ENCODE measurements at places on chromosomes 12 and 14.

DNA sequence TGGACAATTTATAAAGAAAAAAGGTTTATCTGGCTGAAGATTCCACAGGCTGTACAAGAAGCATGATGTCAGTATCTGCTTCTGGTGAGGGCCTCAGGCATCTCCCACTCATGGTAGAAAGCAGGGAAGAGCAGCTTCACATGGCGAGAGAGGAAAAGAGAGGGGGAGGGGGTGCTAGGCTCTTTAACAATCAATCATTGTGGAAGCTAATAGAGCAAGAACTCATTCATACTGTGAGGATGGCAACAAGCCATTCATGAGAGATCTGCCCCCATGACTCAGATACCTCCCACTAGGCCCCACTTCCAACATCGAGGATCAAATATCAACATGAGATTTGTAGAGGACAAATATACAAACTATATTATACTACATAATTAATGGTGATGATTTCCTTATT, 361.9 kb upstream of the FAR2 start:
- no peak for DNase-seq

GRCh38 chr12:109715310-109716091, 1.9 kb downstream of the FAM222A start:
- no peak for DNase-seq

- DNase-seq = no peak
Measured at GRCh38 chr12:95624589-95624988, 73.3 kb upstream of the USP44 start.

- no peak for DNase-seq
Measured at GRCh38 chr12:14928931-14929330, 9.4 kb downstream of the ERP27 start.

- DNase-seq = peak; percentile 89
Measured at GRCh38 chr12:67534681-67535080, 113.9 kb upstream of the DYRK2 start.

GRCh38 chr12:22474970-22475720, 69.2 kb downstream of the C2CD5 start:
- no peak for DNase-seq

GRCh38 chr14:64507376-64508156, 3.0 kb downstream of the ZBTB1 start:
- no peak for DNase-seq

DNA sequence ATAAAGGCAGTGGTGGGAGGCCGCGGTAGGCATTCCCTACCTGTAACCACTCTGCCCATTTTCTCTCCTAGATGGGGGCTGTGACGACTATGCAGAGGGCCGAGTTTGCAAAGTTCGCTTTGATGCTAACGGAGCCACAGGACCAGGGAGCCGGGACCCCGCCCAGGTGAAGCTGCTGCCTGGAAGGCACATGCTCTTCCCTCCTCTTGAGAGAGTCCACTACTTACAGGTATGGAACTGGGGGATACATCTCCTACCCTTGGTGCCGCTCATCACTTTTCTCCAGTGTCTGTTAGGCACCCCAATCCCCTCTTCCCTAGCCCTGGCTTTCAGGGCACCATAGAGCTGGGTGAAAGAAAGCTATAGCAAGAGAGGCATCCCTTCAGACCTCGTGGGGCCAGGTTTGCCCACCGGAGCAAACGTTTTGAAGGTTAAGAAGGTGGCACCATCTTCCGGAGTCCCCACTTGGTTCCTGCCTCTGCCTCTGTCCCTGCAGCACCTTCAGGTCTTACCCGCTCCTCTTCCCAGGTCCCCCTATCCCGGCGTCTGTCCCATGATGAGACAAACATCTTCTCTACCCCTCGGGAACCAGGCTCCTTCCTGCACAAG, 2.0 kb upstream of the P3H3 start:
- DNase-seq = no peak

DNA sequence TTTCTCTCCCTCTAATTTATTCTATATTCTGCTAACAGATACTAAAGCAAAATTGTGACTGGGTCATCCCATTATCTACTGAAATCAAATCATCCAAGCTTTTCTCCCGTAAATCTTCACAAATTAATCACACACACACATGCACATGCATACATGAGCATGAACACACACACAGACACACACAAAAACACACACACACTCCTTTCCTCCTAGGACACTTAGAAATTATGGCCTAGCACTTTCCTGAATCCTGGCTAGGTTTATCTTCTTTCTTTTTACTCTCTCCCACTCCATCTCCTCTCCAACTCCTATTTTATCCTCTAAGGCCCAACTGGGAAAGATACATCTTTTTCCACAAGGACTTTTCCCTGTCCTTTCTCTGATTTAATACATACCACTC, 255.6 kb upstream of the G2E3 start:
- DNase-seq = no peak

DNA sequence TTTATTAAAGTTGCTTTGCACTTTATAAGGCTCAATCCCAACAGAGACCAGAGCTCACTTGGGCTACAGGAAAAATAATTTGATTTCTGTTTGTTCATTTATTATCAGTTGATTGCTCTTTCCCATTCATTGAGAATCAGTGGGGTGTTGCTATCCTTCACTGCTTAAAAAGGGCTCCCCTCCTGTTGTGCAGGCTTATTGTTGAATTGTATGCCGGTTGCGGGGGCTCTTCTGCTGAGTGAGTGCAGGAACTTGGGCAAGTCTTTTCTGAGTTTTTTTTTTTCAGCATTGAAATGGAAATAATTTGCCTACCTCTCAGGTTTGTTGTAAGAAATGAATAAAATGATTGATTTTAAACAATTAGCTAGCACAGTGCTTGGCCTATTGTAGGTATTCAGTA, 32.6 kb downstream of the AKAP6 start:
- no peak for DNase-seq

DNA sequence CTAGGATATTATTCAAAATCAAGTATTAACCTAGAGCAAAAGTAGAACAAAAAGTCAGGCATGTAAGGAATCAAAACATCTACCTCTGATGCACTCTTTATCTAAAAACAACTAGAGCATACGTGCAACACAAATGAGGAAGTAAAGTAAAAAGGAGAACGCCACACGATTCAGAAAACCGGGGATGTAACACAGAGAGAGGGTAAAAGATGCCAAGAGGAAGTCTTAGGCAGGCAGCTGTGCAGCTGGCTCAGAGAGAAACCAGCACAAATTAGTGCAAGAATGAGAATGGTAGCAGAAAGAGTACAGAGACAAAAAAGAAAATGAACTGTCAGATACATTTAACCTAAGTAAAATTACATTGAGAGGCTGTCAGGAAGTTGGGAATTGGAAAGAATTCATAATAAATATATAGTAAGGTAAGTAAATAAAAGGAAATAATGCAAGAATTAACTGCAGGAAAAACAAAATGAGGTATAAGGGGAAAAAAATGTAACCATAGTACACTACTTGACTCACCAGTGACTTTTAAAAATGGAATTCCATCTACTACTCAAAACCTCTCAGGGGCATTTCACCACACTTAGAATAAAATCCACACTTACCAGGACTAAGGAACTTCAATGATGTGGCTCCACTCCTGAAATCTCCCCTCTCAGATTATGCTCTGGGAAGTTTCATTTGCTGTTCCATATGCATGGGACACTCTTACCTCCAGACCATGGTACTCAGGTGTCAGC, 17.1 kb downstream of the BCAT1 start:
- DNase-seq = no peak

GRCh38 chr12:11668611-11669010, 19.1 kb downstream of the ETV6 start:
- no peak for DNase-seq

DNA sequence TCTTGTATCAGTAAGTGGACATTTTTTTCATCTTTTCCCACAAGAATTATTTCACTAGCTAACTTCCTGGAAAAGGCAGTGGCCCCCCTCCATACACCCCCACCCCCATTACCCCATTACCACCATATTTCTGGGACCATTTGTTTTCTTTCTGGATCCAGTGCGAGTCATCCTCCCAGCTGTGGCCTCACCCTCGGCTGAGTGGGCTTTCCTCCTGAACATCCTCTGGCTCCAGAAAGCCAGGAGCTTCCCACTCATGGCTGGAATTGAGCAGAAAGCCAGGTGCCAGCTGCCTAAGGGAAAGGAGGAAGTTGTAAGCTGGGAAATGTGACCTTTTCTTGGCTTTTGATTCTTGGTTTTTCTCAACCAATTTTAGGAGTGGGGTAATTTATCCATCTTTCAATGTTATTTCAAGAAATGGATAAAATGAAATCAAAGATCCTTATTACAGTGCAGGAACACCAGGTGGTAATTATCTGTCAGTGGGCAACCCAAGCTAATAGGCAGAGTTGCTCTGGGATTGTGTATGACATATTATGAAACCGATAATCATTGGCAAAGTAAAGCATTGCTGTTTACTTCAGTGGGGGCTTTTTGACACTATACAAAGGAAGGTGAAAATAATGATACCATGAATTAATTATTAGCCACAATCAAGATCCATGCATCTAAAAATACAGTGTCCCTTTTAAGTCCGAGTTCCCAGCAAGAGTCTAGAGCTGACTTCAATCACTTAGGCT, 124.6 kb downstream of the KICS2 start:
- DNase-seq = no peak

DNA sequence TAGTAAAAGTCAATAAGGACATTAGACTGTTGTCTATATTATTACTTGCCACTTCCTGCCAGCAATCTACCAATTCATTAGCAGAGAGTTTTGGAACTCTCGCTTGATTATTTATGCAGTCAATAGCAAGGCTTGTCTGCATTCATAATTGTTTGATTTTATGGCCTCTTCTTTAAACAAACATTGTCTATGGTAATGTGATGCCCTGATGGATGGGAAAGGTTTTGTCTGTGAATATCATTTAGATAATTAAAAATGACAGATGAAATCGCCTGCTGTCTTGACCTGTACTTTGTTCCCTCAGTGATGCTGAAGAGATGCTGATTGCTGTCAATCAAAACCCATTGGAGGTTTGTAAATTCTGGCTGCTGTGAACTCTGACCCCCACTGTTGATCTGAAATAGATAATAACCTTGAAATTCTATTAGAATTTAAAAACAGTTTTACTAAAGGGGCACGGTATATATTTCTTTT, 455.3 kb downstream of the NPAS3 start:
- no peak for DNase-seq

DNA sequence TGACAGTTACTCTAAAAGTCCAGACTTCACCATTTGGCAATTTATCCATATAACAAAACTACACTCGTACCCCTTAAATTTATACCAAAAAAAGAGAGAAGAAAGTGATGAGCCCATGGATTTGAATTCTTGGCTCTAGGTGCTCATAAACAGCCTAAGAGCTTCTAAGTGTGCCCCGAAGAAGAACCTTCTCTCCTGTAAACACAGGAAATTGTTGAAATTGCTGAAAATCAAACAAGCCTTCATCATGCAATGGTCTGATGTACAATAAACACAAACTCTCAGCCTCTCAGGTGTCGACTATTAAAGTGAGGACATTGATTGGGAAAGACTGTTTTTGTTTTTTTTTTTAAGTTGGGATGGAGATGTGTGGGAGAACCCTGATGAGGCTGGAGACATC, 21.8 kb downstream of the PDE6H start:
- no peak for DNase-seq

DNA sequence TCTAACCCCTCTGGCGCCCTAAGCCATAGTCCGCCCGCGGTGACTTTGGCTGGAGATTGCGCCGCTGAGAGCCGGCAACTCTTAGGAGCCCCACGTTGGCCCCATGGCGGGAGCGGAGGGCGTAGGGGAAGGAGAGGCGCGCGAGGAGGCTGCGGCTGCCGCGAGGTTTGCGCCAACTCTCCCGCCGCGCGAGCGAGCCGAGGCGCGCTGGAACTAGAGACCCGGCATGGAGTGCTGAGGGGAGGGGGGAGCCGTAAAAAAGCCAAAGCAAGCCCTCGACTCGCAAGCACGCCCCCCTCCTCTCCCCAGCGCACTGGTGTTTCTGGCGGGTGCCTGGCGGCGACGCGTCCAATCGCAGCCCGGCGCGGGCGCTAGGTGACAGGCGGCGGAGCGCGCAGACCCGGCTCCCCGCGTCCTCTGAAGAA, at the start of gene SYT10:
SYT10 (minus strand) TSS at position 233 of the 425 bp plus-strand sequence. CDS start 297 bp downstream, outside the sequence.
- no peak for DNase-seq

DNA sequence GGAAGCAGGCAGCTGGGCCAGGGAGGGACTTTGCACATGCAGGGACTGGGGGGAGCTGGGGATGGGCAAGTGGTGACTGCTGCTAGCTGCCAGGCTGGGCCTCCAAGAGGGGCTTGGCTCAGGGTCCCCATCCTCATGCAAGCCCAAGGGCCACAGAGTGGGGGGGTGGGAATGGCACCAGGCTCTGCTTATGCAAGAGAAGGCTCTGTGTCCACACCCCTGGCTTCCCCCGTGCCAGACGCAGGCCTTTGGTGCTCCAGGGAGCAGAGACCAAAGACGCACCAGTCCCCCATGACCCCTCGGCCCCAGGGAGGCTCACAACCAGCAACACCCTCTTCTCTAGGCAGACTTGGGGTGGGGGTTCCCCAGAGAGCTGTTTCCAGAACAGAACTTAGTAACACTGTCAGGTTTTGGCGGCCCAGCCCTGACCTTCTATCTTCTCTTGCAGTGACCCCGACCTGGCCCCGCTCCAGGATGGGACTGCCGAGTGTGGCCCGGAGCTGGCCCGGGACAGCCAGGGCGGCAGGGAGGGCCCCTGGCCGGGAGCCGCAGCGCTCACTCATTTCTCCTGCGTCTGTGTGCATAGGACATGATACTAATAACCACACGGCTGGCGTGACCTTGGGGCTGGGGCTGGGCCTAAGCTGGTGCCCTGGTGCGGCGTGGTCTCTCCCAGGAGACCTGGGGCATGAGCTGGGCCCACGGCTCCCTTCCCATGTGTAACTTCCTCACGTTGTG, 14.3 kb downstream of the XRCC3 start:
- DNase-seq = no peak

DNA sequence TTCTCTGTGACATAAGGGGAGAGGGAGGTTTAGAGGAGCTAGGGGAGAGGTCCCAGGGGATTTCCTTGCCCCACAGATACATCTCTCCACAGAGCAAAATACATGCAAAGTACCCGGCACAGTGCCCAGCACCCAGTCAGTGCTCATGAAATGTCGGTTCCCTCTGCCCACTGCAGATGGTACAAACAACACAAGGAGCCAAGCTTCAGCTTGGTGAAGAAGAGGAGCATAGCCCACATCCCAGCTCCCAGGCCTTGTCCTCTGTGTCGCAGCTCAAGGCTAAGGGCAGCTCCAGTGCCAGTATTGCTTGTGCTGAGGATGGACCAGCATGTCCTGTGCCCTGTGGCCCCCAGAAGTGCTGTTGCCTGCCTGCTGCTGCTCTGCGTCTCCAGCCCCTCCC, 35.0 kb upstream of the FKBP4 start:
- DNase-seq = no peak

GRCh38 chr14:73227812-73228781, 9.2 kb upstream of the PAPLN start:
- DNase-seq = no peak

- no peak for DNase-seq
Measured at GRCh38 chr12:120485961-120486881, 9.7 kb upstream of the DYNLL1 start.
